ENCODE measurements at places on chromosomes 16 and 17.

- ATAC-seq = peak; percentile 4
These were observed 736 bp downstream of the CNP start for GRCh38 chr17:41967141-41967920.

GRCh38 chr17:43832976-43833829, at the start of gene MPP3:
Gene MPP3 (minus strand): TSS chr17:43833146. CDS start chr17:43831906, 1,240 bp downstream.
- peak; percentile 80 for ATAC-seq

DNA sequence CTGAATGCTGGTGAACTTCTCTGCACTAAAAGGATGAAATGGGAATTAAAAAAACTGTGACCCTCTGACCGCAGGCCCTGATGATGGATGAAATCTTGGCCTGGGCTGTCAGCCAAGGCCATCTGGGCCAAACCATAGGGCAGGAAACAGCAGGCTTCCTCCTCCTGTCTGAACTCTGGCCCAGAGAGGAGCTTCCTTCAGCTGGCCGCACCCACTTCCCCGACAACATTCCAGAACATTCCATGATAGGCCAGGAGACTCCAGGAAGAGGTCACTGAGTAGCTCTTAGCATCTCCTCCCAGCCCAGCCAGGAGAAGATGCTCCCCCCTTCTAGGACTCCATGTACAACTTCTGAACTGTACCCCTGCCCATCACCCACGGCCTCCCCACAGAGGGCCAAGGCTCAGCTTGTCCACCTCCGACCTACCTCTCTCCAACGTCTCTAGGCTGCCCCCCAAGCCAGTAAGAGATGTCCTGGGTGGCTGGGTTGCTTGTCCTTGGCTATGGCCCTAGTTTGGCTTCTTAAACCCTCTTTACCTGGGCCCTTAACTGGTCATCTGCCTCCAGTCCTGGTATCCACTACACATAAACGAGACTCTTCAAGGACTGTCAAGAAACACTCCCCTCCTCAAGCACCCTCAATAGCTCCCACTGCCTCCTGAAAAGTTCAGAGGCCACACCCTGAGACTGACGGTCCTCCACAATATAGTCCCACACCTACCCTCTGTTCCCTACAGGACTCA, 1.7 kb downstream of the RPH3AL start:
- no peak for ATAC-seq

GRCh38 chr16:83365166-83365565, 442.6 kb upstream of the HSBP1 start:
- ATAC-seq = no peak

- ATAC-seq = no peak
These were observed 4.7 kb downstream of the IGSF6 start for GRCh38 chr16:21647562-21648164.

DNA sequence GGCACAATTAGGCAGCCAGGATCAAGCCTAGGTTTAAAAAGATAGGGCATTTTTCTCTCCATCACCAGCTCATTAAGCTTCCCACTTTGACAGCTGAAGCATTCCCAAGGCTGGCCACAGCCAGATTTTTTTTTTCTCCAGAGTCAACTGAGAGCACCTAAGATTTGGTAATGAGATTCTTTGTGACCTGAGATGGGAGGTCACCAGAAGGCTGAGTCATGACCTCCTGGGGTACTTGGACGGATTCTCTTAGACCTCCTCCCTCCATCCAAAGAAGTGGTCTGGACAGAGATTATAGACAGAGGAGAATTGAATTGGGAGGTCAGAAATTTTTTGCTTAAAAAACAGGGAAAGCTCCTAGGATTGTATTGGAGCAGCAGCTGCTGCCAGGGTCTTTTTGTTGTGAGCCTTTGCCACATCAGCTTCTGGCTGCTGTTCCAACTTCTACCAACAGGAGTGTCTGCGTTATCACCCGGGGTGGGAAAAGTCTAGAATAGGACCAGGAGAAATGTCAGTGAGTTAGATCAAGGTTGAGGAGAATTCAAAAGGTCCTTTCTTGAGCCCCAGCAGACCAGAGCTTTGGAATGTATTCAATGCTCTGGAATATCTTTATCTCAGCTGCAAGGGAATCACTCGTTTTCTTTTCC, 221.2 kb upstream of the N4BP1 start:
- no peak for ATAC-seq

DNA sequence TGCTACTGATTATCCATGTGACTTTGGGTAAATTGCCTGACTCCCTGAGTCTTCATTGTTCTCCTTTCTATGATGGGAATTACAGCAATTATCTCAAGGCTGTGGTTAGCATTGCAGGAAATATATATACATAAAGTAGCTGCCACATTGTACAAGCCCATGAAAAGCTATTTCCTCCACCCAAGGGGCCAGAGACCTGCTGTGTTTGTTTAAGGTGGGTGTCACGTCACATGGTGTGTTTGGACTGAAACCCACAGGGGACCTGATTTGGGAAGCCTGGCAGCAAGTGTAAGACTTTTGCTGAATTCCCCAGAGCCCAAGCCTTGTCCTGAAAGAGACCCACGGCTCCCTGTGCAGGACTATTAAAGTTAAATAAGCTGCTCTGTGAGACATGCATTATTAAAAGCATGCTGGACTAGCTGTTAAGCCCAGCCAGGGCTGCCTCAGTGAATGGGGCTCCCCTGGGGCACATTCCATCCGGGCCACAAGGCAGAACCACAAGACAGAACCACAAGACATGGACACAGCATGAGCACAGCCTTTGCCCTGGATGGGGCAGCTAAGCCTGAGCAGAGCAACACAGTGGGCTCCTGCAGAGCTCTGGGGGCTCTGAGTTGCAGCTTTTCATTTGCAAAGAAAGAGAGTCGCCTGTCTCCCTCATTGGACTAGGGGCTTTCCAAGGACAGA, 148.9 kb downstream of the SPACA3 start:
- ATAC-seq = no peak

GRCh38 chr17:35536664-35537171, 760 bp downstream of the SLFN12L start:
- peak; percentile 51 for ATAC-seq

GRCh38 chr17:74235911-74236371, 22.6 kb downstream of the TTYH2 start:
- no peak for ATAC-seq

DNA sequence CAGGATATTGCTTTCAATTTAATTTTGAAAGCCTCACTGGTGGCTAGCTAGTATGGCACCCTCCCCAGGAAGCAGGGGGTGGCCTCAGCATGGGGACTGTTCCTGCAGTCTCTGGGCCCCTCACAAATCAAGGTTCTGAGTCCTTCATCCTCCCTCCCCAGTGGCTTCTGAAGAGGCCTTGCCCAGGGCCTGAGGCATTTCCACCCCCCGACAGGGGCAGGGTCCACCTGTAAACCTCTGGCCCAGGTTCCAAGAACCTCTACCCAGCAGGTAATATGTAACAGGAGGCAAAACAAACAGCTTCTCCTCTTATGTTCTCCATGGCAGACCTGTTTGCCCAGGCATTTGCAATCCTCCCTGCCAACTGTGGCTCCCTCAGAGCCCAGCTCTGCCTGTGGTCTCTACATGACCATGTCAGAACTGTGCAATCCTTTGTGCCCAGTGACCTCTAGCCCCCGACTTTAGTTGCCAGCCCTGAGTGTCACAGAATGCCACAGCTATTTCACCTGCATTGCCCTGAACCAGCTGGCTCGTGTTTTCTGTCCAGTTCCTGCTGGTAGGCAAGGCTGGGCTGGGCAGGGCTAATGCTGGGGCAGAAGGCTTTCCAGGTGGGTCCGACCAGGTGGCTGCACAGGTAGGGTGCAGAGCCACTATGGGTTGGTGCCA, 14.3 kb downstream of the ACSF2 start:
- no peak for ATAC-seq

GRCh38 chr16:4588386-4588785, 26.3 kb downstream of the UBALD1 start:
- ATAC-seq = no peak

DNA sequence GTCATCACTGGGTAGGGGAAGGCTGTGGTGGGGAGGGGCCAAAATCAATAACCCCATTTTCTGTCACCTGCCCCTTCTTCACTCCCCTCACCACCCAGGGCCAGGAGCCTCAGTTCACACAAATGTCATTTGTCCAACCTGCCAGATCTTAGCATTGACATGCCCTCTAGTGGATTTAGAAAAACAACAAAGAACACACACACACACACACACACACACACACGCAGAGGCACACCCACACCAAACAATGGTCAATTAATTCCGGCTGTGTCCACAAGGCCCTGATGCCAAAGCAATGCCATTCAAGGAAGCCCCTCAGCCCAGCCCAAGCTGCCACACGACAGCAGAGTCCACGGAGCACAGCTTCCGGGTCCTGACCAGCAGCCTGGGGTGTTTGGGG, 68.4 kb downstream of the NOG start:
- no peak for ATAC-seq

DNA sequence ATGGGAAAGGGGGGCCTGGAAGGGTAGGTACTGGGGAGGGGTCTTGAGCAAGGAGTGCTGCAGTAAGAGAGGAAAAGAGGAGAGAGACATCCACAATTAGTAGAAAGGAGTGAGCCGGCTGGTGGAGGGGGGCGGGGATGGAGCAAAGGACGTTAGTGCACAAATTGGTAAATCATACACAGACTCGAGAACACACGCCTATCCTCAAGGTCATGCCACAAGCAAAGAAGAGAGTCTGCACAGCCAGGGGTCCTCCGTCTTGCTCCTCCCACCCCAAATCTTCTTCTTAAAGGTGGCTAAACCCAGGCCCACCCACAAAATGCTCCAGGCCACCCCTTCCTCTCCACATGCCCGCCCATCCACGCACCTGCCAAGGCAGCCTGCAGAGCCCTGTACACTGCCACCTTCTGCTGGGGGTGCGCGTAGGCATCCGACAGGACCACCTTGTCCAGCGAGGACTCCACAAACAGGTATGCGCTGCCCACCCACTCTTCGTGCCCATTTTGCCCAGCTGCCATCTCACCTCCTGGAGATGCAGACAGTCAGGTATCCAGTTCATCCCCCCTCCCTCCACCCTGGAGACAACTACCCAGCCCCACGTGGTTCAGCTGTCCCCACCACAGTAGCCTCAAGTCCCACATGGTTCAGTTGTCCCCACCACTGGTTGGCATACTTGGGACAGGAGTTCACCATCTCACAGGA, 3.4 kb downstream of the TRADD start:
- no peak for ATAC-seq

GRCh38 chr17:44965481-44966234, 2.4 kb downstream of the C1QL1 start:
- ATAC-seq = no peak

GRCh38 chr17:38870259-38871165, 654 bp downstream of the LASP1 start:
- peak; percentile 24 for ATAC-seq

GRCh38 chr16:85253084-85253941, 141.0 kb upstream of the CIBAR2 start:
- peak; percentile 64 for ATAC-seq

DNA sequence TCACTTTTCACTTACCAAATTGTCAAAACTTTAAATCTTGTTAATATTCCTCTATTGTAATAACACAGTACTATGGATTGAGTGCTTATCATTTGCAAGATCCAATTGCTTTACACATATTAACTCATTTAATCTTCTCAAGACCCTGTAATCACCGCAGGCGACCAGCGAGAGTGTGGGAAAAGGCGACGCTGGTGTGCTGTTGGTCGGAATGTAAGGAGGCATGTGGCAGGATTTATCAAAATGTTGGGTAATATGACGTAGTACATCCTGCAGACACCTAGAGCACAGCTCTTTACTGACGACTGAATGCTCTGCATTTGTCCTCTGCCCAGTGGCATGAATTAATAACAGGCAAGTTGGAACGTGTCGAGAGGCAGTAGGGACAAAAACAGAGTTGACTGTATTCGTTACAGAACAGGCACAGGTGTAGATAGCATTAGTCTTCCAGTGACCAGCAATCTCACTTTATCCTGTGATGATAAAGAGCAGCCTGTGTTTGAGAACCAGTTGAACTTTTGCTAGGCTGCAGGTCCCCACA, 80.3 kb downstream of the TNRC6C start:
- ATAC-seq = no peak

DNA sequence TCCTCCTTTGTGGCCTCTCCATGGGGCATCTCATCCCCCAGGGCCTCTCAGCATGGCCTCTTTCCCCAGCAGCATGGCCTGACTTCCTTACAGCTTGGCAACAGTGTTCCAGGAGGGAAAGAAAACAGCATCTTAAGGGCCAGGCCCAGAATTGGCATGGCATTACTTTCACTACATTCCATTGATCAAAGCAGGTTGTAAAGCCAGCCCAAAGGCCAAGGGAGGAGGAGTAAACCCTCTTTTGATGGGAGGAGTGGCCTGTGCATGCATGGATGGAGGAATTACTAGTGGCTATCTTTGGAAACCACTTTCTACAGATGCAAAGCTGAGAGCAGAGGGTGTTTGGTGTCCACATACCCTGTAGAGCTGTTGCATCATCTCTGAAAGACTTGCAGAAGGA, 149.4 kb downstream of the AIPL1 start:
- no peak for ATAC-seq

GRCh38 chr16:14434860-14435259, 195.2 kb downstream of the PARN start:
- no peak for ATAC-seq

GRCh38 chr17:49466436-49466835, 28.7 kb upstream of the NGFR start:
- ATAC-seq = no peak

DNA sequence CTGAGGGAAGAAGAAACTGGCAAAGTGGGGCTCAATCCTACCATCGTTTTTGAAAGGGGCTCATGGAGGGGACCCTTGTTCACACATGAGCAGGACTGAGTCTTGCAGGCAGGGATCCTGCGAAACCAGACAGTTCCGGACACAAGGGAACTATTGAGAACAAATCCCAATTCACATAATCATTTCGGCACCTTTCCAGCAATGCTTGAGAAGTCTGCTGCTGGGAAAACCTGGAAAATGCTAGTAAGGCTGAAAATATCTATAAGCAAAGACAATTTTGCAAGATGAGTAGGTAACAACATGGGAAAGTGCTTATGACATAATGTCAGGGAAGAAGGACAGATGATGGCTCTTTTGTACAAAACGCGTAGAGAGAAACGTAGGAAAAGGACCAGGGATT, 52.1 kb upstream of the BPTF start:
- ATAC-seq = no peak

DNA sequence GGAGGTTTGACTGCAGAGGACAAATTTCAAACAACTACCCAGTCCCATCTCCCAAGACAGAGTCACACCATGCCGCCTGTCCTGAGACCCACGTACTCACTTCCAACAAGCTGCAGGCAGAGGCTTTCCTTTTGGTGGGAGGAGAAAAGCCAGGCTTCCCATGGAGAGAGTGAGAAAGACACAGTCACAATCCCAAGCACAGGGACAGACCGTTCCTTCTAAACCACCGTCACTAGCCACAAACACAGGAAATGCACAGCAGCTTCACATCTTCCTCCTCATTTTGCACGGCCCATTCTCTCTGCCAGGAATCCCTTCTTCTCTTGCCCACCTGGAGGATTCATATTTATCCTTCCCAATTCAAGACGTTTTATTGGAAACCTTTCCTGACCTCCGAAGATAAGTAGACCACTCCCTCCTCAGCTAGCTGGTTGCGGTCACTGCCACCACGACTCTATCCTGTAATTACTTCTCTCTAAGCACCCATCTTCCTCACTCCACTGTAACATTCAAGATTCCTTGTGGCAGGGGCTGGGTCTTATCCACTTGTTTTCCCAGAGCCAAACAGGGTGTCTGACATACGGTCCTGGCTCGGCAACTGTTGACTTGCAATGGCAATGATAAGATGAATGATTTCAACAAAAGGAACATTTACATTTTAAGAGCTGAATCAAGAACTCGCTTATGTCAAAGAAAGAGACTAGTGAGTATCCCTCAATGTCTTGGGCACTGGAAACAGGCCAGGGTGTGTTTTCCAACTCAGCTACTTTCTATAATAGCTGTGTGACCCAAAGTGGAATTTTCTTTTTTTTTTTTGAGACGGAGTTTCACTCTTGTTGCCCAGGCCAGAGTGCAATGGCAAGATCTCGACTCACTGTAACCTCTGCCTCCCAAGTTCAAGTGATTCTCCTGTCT, 87.6 kb downstream of the XYLT1 start:
- ATAC-seq = no peak

Measured in activated CD4-positive, CD25-positive, alpha-beta regulatory T cell treated with anti-CD3 and anti-CD28 coated beads, Interleukin-2, amount 50 U/mL, for 24 hours (primary cell).